ENCODE measurements at places on chromosomes 7 and 10.

DNA sequence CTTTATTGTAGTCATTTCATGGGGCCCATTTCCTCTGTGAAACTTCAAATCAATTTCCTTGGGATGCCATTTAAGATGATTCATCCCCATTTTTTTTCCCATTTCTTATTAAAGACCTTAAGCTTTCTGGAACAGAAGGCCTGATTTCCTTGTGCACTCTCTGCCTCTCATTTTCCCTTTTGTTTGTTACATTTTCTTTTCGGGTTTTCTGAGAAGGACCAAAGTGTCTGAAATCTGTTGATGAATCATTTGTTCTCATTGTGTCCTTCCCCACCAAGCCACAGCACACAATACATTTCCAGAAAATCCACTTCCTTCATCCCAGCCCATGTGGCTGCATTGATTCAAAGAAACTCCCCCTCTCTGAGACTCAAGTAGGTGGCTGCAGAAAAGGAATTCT, 372.4 kb downstream of the SFMBT2 start:
- DNase-seq: no peak

- no peak for DNase-seq
Observed at GRCh38 chr10:119689016-119689580, 36.8 kb upstream of the INPP5F start.

- no peak for DNase-seq
Observed at GRCh38 chr10:12459340-12459739, 110.0 kb downstream of the CAMK1D start.

DNA sequence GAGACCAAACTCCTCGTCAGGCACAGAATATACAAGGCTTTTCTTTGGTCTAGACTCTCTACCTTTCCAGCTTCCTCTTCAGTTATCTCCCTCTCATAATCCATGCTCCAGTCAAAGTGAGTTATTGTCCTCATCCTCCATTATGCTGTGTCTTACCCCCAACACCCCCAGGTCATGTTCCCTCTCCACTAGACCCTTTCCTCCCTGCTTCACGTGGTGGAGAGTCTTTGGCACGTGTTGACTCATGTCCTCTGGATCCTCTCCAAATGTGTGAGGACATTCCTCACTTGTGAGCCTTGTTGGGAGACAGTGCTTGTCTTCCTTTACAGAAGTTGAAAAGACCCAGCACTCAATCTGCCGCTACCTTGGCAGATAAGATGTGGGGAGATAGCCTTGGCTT, 36.0 kb upstream of the DLD start:
- DNase-seq: no peak

DNA sequence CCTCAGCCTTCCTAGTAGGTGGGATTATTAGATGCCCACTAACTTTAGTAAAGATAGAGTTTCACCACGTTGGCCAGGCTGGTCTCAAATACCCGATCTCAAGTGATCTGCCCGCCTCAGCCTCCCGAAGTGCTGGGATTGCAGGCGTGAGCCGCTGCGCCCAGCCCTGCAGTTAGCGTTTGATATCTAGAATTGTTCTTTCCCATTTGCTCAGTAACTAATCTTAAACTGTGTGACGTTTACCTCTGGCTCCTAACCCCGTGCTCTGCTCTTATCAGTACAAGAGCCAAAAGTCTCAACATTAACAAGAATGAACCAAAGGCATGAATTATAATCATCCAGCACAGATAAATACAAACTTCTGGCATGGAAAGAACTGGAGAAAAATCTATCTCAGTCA, 47.4 kb downstream of the IGF2BP3 start:
- DNase-seq: no peak

GRCh38 chr7:121402701-121403100, 6.6 kb upstream of the FAM3C start:
- no peak for DNase-seq

DNA sequence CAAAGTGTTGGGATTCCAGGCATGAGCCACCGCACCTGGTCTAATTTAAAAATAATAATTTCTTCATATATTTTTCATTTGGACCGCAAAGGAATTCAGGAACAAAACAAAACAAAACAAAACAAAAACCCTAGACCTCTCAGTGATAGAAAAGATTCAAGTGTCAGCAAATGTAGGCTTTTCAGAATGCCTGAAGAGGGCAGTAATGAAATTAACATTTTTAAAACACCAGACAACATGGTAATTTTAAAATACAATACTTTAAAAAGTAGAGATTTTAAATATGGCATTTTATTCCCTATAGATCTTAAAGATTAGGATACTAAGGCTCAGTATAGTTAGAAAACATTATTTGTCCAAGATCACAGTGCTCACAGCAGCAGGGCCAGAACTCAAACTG, 36.6 kb downstream of the DNMBP start:
- DNase-seq: no peak

GRCh38 chr7:69687739-69688433, 89.6 kb downstream of the AUTS2 start:
- DNase-seq: no peak
